ENCODE measurements at places on chromosomes 2 and 18.
A peak's percentile ranks its signal among the peaks of the same experiment; 100 is the strongest.

DNA sequence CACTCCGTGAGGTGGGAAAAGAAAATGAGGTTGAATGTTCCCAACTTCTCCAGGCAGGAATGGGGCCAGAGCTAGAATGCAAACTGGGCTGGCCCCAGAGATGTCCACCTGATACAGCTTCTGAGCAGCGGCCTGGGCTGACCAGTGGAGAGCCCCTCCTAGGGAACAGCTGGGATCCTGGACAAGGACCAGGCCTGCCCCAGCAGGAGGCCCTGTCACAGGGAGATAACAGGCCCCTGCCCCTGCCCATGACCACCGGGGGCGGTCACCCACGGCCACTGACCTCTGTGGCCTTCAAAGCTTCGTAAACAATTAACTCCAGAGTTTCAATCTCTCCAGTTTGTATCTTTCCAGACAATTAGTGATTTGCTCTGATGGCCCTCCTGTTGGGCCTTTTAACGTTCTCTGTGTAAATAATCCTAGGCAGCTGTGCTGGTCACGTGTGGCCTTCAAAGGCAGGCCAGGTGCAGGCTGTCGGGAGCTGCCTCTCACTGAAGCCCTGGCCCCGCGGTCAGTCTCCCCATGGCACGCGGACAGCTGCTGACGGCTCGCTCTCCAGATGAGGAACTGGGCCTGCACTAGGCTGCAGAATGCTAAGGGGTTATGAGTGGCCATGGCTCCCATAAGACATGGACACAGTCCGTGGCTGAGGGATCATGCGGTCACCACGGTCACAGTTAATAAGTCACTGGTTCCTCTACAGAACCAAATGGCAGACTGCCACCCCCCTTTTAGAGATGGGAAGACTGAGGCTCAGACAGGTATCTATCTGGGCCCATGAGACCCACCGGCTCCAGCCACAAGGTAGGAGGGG is 9.2 kb downstream of the HS6ST1 start:
- no peak for DNase-seq

- DNase-seq, result no peak
These were observed 14.5 kb upstream of the IL1RN start for GRCh38 chr2:113112871-113113270.

DNA sequence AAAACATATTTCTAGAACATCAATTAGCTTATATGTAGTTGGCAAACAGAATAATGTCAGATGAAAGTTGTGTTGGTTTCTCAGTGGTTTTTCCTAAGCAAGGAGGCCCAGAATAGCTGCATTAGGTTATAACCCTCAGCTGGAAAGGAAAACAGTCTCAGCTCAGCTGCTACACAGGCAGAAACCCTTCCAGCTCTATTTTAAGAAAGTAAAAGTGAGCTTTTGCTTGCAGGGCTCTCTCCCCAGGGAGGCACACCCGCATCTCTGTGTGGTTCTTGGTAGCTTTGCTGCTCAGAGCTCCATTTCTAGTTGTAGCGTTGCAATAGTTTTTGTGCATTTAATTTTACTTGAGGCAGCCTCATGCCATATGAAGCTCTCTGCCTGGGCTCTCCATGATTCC is 54.6 kb downstream of the PIKFYVE start:
- no peak for DNase-seq

DNA sequence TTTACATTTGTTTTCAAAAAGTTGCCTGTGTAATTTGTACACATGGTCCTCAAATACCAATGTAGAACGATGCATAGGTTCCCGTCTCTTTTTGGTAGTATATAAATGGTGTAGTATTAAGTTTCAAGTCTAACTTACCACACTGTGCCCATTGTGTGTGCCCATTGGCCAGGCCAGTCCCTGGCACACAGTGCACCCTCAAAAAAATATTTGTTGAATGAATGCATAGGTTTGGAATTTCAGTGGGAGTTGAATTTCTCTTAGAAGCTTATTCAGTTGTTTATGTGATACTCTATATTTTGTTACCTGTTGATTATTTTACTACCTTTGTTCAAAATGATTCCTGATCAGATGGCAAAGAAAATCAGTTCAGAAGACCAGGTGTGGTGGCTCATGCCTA is 30.1 kb downstream of the IDH1 start:
- DNase-seq, result no peak

DNA sequence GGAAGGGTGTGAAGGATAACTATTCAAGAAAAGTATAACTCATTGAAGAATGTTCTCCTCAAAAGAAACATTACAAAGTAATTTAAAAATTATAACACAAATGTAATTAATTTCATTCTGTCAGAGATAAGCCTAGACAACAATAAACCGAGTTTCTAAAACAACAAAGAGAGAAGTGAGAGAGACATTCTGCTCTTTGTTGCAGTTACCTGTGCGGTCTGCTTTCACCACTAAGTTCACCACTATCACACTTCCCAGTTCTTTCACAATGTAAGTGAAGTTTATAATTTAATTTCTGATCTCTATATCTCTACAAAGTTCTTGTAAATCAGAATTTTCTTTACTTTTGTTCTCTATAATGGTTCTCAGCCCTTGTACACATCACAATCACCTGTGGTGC is 76.3 kb upstream of the FRZB start:
- no peak for DNase-seq

DNA sequence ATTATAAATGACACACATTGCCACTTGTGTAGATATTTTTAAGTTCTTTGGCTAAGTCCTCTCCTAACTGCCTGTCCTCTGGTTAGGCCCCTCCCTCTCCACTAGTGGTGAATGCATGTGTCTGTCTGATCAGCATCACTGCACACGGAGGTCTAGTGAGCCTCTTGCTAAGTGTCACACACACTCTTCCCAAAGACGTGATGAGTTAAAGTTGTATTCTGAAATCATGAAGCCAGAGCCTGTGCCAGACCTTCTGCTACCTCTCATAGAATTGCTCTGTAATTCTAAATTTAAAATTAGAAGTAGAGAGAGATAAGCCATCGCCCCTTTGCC is 41.3 kb downstream of the RALB start:
- peak; percentile 52 for DNase-seq

DNA sequence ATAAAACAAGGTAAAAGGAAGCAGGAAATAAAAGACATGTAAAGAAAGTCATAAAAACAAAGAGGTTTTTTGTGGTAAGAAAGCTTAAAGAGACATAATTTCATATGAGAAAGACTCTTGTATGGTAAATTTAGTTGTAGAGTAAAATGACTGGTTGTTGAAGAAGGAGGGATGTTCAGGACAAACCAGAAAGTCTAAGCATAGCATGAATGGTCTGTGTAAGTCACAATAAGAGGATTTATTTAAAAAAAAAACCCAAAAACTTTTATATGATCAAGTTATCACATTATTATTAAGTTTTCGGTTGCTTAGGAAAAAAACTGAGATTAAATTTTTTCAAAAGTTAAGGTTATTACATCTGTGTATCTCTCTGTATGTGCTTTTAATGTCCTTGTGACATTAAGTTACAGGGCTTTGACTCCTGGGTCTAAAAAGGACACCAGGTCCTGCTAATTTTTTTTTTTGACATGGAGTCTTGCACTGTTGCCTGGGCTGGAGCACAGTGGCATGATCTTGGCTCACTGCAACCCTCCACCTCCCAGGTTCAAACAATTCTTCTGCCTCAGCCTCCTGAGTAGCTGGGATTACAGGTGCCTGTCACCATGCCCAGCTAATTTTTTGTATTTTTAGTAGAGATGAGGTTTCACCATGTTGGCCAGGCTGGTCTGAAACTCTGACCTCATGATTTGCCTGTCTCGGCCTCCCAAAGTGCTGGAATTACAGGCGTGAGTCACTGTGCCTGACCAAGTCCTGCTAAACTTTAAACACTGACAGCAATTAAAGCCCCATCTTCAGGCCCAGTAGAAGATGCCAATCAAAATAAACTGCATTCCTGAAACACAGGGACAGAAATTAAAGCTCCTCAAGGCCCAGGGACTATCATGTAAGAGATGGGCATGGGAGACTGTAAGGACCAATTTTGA is 14.2 kb upstream of the OXER1 start:
- DNase-seq, result no peak

DNA sequence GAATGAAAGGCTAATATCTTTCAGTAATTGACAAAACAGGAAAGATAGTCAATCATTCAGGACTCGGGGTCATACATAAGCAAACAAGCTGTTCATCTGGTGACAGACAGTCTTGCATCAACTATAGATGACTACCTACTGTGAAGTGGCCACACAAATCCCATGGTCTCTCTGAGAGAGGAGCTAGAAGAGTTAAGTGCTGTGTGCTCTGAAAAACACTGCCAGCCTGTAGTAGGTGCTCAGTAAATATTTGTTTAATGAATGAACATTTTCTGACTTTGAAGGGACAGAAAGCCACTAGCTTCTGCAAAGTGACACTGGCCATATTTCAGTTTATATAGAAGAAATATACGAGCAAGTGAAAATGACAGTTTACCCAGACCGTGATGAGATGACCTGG is 184.0 kb upstream of the CHAC2 start:
- DNase-seq, result no peak

DNA sequence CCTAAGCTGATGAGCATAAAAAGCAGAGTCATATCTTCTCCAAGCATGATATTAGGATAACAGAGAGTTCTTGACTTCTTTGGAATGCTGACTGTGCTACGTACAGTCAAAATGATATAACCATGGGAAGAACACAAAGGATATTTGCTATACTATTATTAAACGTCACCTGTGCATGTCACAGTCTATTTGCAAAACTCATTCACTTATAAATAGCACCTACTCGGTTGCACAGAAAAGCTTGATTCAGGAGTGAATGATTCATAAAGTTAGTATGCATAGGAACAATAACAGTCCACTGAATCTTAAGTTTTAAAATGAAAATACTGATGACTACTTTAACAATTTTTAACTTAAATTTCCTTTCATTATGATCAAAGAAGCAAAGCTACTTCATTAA is 83.3 kb downstream of the SP3 start:
- DNase-seq, result no peak

DNA sequence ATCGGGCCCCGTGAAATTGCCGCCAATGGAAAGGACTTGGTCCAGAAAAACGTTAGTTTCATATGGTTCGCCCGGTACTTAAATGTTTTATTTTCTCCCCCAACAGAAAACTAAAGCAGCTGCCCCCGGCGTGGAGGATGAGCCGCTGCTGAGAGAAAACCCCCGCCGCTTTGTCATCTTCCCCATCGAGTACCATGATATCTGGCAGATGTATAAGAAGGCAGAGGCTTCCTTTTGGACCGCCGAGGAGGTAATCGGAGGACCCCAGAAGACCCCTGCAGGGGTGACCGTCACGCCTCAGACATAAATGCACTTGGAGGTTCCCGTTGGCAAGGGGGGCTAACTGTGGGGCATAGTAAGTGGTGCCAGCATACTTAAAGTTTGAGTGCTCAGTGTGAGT is 742 bp downstream of the RRM2 start:
- DNase-seq, result no peak

DNA sequence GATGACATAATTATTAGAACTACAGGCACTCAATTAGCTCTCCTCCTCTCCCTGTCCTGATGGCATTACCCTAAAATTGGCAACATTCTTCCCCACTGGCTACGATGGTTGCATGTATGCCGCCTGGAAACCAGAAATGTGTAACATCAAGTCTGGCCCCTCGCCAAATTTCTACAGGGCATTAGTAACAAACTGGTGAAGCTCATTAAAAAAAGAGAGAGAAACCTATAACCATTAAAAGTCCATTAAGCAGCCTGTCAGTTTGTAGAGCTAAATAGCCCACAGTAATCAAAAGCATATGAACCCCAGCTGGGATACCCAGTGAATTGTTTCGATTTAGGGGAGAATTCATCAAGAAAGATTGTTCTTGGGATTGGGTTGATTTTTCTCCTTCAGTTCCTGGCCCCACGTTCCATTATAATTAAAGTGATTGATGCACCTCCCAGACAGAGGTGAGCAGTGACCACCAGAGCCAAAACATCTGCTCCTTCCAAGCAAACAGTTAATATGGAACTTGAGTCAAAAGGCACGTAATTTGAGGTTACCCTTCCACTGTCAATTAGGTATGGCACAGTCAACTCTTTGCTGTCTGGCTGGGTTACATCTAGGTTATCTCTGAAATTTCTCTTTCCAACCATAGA is 208.6 kb downstream of the C1D start:
- no peak for DNase-seq

DNA sequence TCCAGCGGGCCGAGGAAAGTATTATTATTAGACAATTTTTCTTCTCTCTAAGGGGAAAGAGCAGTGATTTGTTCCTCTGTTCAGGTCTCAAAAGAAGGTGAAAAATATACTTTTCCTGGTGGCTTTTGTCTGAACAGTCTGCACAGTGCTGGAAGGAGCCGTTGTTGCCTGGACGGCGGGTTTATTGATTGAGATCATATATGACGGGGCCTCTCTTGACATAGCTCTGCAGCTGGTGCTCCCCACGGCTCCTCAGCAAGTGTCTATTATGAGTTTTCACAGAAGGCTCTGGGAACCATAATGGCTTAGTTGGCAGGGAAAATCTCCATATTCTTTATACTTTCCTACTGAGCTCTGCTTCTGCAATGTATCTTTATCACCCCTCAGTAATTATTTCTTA is 42.9 kb downstream of the FSHR start:
- no peak for DNase-seq

- DNase-seq, result no peak
These were observed 61.3 kb upstream of the PGAP1 start for GRCh38 chr2:196987649-196988364.

- no peak for DNase-seq
These were observed 19.1 kb downstream of the CYBRD1 start for GRCh38 chr2:171541202-171541887.

DNA sequence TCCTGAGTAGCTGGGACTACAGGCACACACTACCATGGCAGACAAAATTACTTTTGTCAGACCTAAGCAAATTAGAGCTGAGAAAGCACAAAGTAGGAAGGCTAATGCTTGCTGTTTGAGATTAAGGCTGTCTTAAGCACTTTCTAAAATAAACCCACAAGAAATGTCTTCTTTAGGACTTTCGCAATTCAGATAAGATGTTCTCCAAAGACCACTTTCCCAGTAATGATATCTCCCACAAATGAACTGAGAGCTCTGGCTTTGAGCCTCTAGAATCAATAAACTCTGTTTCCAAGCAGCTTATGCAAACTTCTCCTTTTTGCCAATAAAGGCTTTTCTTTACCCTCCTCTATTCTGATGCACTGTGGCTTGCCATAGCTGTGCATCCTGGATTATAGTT is 32.0 kb upstream of the GALNT1 start:
- no peak for DNase-seq

GRCh38 chr2:232524771-232525170 is 1.2 kb upstream of the CHRND start:
- no peak for DNase-seq

DNA sequence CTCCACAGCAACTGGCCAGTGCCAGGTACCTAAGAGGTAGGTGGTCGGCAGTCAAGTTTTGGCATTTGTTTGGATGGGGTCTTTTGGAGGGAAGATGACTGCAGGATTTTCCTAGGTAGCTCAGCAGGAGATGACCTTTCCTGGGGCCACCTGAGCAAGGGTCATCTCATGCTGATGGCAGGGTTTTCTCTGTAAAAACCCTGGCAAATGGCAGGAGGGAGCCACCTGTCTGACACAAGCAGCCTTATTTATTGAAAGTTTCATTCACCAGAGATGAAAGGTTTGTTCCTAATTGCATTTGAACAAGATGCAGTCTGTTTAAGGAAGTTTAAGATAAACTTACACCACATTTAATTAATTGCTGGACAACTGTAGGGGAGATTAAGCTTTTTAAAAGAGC is 31.6 kb upstream of the ACAA2 start:
- DNase-seq, result no peak
